Left ventricle myocardium inferior (tissue), 1 donor: ENCODE measurements at places on chromosomes 16 and 17. TPM values are rescaled to one million over a fixed set of nuclear protein-coding genes. Genes with fewer than 3 reads are reported as not detected.
A peak's percentile ranks its signal among the peaks of the same experiment; 100 is the strongest.

DNA sequence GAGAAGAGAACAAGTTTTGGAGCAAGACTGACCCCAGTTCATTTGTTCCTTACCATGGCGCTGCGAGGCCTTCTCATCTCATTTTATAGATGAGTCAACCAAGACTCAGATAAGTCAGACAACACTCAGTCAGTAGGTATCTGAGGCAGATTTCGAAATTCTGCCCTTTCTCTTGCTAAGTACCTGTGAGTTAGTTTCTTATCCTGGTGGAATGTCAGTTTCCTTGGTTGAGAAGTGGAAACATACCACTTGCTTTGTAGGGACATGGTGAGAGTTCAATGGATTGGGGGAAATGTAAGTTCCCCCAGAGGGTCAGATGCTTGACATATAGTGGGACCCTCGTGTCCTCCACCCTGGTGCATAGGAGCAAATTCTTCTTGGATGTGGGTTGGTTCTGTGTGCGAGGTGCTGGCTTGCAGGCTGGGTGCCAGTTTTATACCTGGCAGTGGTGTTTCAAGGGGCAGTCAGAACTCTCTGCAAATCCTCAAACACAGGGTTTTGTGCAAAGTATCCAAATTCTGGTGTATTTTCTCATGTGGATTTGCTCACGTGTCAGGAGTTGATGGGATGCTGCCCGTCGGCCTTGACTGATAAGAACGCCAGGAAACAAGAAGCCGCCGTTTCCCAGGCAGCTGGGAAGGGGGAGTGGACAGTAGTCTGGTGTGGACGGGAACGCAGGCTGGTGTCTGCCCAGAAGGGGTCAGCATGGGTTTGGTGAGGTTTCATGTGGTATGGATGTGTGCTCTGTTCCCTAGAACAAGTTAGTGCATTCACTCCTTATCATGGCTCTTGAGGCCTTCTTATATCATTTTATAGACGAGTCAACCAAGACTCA is 61.1 kb upstream of the CIBAR2 start:
- DNase-seq, result no peak

The NEUROD2 gene
- total RNA-seq, result not detected

The NLRP1 gene
- 8.3 TPM for total RNA-seq

The SPATA32 gene
- not detected for total RNA-seq

GRCh38 chr17:68821860-68822696 is 133.1 kb downstream of the ABCA8 start:
- DNase-seq, result no peak

GRCh38 chr17:75271955-75272847 is 1.2 kb upstream of the MIF4GD start:
- DNase-seq, result peak; percentile 71

The PSMC3IP gene
- total RNA-seq, result 2.5 TPM

DNA sequence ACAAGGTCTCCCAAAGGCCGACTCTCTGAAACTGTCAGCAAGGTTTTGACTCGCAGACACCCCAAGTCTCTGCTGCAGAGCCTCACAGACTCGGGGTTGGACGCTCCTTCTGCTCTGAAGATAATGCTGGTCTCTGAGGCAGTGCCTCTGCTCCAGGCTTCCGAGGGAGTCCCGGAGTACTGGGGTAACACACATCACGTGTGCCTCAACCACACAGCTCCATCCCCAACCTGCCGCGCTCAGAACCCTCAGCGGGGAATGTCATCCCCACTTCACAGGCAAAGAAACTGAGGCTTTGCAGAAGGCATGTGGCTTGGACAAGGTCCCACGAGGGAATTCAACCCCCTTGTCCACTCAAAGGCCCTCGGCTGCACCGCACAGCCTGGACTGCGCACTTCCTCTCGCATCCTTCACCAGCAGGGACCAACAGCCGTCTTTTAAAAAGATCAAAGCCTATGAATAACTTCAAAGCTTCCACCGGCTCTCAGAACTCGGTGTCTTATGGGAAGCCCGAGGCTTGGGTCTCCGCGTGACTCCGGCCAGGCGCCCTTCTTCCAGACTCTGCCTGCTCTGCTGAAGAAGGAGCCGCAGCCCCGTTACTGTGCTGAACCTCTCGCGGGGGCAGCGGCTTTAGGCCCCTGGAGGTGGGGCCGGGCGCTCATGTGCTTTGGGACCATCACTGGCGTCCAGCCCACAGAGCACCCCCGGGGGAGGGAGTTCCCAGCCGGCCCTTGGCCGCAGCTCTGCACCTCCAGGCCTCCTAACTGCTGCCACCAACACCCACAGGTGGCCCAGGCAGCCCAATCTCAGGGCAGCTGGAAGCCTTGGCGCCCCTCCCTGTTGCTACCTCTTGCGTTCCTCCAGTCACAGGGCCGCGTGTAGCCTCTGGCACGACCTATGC is 2.2 kb downstream of the TMEM204 start:
- DNase-seq, result no peak

- DNase-seq, result peak; percentile 51
Observed at GRCh38 chr17:28345419-28346198, 10.0 kb downstream of the TNFAIP1 start.

DNA sequence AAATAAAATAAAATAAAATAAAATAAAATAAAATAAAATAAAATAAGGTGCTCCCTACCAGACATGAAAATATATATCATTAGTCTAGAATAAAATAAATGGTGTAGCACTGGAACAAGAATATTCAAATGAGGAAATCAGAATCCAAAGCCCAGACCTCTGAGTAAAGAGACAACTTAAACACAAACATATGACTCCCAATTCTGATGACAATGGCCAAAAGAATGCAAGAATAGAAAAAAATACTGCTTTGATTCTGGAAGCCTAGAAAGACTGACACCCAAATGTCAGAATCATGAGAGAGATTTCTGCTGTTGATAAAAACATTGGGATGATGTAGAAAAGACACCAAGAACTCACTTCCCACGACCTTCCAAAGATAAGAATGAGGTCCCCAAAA is 27.9 kb downstream of the MYOCD start:
- no peak for DNase-seq

DNA sequence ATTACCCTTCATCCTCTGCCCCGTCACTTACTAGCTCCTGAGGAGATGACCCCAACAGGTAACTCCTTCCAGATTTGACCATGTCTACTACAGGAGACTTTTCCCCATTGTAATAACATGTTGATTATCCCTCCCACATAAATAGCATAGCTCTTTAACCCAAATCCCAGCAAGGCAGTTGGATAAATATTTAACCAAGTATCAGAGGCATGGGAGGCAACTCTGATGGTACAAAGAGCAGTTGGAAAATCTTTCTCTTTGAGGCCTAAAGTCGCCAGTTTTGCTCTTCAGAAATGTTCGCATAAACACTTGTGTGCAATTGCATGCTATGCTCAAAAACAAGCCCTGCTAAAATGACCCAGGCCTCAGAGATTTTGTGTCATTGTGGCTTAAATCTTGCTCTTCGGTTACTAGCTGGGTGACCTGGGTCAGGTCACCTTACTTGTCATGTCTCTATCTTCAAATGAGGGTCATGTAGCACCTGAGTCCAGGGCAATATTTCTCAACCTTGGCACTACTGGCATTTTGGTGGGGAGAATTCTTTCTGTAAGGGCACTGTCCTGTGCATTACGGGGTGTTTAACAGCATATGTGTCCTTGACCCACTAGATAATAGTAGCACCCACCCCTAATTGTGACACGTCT is 48.8 kb downstream of the HSD17B2 start:
- DNase-seq, result no peak

The ITGA3 gene
- 17.0 TPM for total RNA-seq

DNA sequence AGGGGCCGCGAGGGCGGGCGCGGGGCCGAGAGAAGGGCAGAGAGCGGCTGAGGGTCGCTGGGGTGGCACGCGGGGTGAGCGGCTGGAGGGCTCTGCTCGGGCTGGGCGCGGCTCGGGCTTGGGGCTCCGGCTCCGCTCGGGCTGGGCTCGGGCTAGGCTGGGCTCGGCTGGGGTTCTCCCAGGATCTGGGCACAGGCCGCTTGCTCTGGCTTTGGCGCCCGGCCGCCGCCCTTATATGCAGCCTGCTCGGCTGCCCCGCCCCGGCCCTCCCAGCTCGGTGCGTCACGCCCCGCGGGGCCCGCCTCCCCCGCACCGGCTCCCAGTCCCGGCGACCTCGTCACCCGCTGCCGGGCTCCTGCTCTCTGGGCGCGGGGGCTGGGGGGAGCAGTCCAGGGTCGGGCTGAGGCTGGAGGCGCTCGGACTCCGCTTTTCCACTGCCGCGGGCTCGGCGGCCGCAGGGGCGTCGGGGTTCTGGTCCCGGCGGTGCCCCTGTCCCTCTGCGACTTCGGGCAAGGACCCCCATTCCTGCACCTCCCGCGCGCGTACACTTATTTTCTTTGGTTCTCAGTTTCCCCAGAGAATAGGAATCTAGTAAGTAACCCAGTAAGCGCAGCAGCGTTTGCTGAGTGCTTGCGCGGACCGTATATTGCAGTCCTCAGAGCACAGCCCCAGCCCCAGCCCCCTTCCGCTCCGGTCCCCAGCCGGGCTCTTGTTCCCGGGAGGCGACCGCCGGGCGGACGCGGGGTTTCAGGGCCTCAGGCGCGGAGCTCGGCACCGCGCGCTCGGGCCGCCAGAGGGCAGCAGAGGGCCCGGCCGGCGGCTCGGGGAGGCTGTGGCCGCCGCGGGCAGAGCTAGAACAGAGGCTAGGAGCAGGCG is at the start of gene RASD1:
TSS of gene RASD1 (minus strand) at position 207 of the 876 bp plus-strand sequence. CDS start 214 bp downstream, outside the sequence.
- DNase-seq, result peak; percentile 93

The PPY gene
- total RNA-seq, result not detected

The CBX2 gene
- total RNA-seq, result 2.6 TPM

The CCL2 gene
- total RNA-seq, result 24.3 TPM

DNA sequence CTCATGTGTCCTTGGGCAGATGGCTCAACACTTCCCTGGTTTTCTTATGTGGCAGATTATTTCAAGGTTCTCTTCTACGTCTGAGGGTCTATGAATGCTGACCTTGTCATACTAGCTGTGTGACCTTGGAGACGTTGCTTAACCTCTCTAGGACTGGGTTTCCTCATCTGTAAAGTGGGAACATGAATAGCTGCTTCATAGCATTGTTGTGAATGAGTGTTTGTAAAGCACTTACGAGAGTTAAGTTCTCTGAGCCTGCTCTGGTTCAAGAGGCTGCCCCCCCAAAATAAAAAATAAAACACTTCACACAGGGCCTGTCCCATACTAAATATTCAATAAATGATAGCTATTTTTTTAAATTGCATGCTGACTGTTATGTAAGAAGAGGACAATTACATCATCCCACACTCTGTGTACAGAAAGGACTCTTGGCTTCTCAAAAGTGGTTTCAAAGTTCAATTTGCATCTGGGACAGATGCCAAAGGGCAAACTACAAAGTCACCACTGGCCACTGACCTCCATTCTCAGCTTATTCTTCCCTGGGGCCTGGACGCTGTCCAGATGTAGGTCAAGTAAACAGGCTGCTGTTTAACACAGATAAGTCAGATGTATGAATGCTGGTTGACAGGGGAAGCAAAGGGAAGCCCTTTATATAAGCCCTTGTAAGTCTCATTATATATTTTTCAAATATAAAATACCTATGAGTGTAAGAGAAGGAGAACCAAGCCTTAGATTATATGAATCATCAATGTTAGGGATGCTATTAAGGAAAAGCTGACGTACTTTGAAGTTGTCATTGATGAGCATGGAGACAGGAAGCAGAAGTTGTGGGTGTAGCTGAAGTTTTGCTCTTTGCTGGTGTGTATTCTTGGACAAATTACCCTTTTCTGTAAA is 15.4 kb upstream of the NDEL1 start:
- peak; percentile 47 for DNase-seq

- no peak for DNase-seq
Observed at GRCh38 chr16:57469046-57469445, 6.6 kb downstream of the POLR2C start.

GRCh38 chr17:4272213-4272971 is 8.6 kb upstream of the ANKFY1 start:
- no peak for DNase-seq

DNA sequence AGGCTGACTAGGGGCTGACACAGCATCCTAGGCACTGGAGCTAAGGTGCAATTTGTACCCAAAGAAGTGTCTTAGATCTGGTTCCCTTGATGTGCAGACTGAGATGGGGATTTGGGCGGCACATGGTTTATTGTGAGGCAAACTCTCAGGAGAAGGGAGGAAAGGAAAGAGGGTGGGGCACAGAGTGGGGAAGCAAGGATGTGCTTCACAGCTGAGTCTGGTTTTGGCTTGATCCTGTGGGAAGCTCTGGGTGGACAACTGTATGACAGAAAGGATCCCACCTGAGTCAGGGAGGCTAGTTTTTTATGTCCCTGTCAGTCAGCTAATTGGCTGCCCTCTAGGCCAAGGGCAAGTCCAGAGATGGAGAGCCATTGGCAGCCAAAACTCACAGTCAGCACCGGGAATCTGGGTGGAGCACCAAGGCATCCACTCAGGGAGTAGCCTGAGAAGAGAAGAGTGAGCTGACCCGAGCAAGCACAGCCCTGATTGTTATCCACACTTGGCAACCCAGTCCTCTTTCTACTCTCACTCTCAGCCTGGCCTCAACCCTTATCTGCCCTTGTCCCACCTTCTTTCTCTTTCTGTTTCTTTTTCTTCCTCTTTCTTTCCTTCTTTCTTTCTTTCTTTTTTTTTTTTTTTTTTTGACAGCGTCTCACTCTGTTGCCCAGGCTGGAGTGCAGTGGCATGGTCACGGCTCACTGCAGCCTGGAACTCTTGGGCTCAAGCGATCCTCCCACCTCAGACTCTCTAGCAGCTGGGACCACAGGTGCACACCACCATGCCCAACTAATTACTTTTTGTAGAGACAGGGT is 12.0 kb downstream of the ARL4D start:
- no peak for DNase-seq

DNA sequence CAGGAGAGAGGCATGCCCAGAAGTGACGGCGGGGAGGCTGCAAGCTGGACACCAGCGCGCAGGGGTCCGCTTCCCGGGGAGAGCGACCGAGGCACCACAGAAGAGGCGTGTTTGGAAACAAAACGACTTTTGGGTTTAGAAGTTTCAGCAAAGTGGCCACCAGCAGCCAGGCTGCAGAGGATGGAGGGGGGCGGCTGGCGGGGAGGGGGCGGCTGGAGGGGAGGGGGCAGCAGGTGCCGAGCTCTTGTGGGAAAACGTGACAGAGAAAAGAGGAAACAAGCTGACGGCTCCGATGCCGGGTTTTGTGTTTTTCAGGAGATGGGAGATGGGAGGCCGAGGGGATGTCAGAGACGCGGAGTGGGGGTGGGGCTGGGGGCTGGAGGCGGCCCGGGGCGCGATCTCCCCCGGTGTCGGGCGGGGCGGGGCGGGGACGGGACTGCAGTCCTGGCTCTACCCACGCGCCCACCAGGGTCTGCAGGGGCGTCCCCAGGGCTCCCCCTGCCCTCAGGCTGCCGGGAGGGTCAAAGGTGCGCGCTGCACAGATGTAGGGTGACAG is 32.1 kb upstream of the RPH3AL start:
- DNase-seq, result no peak

The GPRC5C gene
- 32.0 TPM for total RNA-seq

The CMTM2 gene
- total RNA-seq, result not detected

DNA sequence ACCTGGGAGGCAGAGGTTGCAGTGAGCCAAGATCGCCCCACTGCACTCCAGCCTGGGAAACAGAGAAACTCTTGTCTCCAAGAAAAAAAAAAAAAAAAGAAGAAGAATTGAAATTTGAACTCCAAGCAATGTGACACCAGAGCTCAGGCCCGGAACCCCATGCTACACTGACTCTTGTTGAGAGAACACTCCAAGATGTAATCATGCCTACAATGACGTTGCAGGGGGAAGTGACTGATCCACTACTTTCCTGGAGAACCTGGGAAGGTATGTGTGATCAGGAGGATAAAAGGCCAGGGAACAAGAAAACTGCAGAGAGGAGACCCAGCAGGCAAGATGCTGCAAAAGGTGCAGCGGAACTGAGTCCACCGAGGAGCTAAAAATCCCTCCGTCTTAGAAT is 57.9 kb downstream of the ADCY9 start:
- no peak for DNase-seq
